Testis (tissue), 5 donors: ENCODE measurements at places on chromosomes 2 and 18. TPM values are rescaled to one million over a fixed set of nuclear protein-coding genes. Genes with fewer than 3 reads are reported as not detected.

IMP4 gene
- 103 TPM for total RNA-seq

- H3K36me3 ChIP-seq: no peaks in the 10 kb centered on the region
- H3K4me1 ChIP-seq: peaks cover 31% of the 10 kb centered on the region
- H3K27me3 ChIP-seq: no peaks in the 10 kb centered on the region
- no peak overlapping the region for H3K4me3 ChIP-seq
Measured at GRCh38 chr18:3525870-3526420, 76.0 kb downstream of the TGIF1 start.

GRCh38 chr18:69705987-69706386 is 241.7 kb downstream of the CD226 start:
- no peak for DNase-seq
- H3K4me1 ChIP-seq: no peaks in the 10 kb centered on the region
- no peak overlapping the region for H3K4me3 ChIP-seq
- no peaks in the 10 kb centered on the region for H3K36me3 ChIP-seq
- no peaks in the 10 kb centered on the region for H3K27me3 ChIP-seq
- no peak overlapping the region for H3K27ac ChIP-seq

TDRD15 gene
- 11.3 TPM for total RNA-seq

GRCh38 chr2:136319237-136319636 is 201.3 kb upstream of the CXCR4 start:
- no peaks in the 10 kb centered on the region for H3K27me3 ChIP-seq
- DNase-seq: no peak
- no peaks in the 10 kb centered on the region for H3K36me3 ChIP-seq
- H3K4me1 ChIP-seq: no peaks in the 10 kb centered on the region
- H3K4me3 ChIP-seq: no peak overlapping the region

RGPD3 gene
- 5.7 TPM for total RNA-seq

DNA sequence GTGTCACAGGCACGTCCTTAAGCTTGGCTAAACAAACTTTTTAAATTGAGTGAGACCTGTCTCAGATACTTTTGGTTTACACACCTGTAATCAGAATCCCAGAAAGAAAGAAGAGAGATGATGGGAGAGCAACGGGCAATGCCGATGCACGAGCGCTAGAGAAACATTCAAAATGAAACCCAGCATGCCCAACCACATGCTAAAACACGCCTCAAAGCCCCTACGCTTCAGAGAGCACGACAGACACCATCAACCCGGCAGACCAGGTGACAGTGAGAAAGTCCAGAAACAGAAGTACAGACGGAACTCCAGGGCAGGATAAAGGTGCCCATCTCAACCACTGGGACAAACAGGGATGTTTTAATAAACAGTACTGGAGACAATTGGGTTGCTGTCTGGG is 85.5 kb downstream of the HDAC4 start:
- no peaks in the 10 kb centered on the region for H3K36me3 ChIP-seq
- H3K4me3 ChIP-seq: no peak overlapping the region
- H3K27ac ChIP-seq: no peak overlapping the region
- no peaks in the 10 kb centered on the region for H3K27me3 ChIP-seq
- DNase-seq: peak; percentile 7

- DNase-seq: no peak
- H3K4me1 ChIP-seq: no peaks in the 10 kb centered on the region
- H3K27ac ChIP-seq: no peak overlapping the region
- H3K27me3 ChIP-seq: no peaks in the 10 kb centered on the region
- no peaks in the 10 kb centered on the region for H3K36me3 ChIP-seq
Measured at GRCh38 chr2:65554765-65555591, 122.6 kb upstream of the SPRED2 start.
